ENCODE measurements at places on chromosomes 5 and 9.
A peak's percentile ranks its signal among the peaks of the same experiment; 100 is the strongest.

DNA sequence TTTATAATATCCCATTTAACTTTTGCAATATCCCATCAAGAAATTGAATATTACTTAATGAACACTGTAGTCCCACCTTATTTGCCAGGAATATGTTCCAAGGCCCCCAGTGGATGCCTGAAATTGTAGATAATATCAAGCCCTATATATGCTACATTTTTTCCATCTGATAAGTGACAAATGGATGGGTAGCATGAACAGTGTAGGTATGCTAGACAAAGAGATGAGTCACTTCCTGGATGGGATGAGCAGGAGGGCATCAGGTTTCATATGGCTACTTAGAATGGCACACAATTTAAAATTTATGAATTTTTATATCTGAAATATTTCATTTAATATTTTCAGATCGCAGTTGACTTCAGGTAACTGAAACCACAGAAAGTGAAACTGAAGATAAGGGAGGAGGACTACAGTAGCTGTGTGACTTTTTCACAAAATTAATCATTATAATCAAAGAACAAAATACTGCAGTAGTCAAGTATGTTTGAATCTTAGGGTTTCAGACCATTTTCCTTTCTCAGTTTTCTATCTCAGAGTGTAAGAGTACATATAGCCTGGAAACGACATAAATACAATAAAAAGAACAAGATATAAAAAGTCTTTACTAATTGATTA lies 636.4 kb upstream of the ARRDC3 start:
- no peak for DNase-seq

DNA sequence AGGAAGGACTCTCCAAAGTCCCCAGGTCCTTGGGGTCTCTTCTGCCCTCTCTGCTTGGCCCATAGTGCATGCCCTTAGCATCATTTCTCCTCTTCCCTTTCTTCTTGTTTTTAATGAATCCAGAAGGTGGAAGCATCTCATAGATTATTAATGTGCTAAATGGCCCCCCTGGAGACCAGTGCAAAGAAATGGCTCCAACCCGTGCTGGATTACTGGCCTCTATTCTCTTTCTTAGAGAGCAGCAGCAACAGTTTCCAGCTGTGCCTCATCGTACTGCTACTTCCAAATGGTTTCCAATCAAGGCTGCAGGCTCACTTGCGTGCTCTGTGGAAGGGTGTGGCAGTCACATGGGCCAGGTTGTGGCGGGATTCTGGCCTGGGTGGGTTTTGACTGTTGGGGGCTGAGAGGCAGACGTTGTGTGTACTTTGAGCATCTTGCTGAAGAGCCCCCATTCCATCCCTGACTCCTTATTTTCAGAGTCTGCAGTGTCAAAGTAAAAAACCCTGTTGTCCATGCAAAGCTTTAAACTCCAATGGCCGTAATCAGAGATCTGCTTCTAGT lies 139.7 kb downstream of the GABBR2 start:
- DNase-seq = no peak

- DNase-seq = no peak
Observed at GRCh38 chr5:75758116-75758515, 40.9 kb upstream of the POC5 start.

GRCh38 chr5:144198386-144198785 lies 27.7 kb downstream of the KCTD16 start:
- DNase-seq = no peak

DNA sequence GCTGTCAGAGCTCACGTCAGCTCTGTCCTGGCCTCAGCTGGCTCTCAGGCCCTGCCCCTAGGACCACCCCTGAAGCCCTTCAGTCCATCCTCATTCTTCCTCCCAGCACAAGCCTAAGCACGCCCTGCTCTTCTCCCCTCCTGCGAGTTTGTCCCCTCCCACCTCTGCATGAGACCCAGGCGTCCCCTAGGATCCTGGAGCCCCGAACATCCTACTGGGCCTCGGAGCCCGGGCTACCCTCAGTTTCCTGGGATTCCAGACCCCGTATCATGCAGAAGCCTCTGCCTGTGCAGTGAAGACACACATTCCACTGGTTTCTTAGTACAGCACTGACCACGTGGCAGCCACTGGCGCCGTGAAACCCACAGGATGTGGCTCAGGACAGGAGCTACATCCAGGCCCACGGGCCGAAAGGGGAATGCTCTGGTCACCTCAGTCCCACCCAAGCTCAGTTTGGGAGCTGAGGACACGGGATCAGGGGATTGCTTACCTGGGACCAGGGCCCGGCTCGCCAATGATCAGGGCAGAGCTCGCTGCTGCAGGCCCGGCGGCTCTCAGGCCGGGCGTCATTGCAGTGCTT lies 64.2 kb downstream of the ZNF354C start:
- no peak for DNase-seq

GRCh38 chr9:3502560-3503398 lies 23.0 kb downstream of the RFX3 start:
- DNase-seq = no peak

DNA sequence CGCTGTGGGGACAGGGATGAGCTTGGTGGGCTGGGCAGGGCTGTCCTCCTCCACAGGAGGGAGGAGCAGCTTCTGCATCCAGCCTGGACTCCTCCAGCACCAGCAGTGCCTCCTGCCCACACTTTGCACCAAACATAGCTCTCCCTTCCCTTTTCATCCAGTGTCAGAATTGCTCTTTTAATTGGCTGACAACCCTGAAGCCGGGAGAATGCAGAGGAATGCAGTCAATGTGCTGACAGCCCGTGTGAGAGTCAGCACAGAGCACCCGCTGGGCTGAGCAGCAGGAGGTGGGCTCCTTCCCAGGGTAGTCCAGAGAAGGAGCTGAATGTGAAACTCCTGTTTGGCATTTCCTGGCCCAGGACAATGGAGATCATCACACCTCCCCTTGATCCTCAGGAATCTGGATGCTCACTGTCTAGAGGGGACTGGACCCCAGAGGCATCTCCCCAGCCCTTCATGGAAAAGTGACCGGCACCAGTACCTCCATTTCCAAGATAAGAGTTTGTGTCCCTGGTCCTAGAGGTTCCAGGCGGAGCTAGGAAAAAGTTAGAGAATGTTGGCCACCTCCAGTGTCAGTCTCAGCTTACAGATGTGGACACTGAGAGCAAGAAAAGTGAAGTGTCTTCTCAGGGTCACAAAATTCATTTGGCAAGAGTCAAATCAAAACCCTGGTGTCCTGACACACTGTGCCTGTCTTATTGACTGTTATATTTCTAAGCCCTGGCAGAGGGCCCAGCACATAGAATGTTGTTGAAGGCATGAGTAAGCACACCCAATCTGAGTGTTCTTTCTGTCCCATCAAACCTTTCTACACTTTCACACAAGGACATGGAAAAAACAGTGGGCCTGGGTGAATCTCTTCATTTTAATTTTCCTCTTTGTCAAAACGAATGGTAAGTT lies 202.1 kb downstream of the SNX18 start:
- DNase-seq = no peak

DNA sequence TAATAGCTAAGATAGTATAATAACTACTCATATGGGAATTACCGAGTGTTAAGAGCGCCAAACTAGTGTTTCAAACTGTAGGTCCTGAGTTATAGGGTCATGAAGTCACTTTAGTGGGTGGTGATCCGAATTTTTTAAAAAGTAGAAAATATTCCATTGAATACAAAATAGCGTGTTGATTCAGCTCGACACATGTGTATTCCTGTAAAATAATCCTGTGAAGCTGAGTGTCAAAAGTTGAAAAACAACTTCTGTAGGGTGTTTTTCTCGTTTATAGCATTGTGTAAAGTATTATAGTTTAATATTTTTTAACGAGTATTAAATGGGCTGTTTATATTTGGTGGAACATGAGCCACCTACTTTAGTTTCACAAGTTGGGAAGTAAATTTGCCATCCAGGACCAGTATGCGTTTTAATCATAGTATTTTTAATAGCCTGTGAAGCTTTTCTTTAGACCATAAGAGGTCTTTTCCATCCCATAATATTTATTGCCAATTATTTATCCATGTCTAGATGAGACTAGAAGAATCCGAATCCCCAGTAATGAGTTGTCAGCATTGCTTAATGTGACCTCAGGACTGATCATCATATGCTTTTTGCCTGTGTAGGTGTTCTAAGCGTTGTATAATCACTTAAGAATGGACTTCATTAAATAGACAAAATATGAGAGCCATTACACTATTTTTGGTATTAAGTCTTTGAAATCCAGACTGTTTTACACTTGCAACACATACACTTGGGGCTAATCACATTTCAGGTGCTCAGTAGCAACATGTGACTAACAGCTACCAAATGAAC lies 84.1 kb downstream of the PTPDC1 start:
- no peak for DNase-seq

GRCh38 chr5:90703932-90704331 lies 145.3 kb downstream of the ADGRV1 start:
- DNase-seq = no peak

GRCh38 chr9:96187151-96187555 lies 114.8 kb downstream of the HSD17B3 start:
- DNase-seq = no peak

DNA sequence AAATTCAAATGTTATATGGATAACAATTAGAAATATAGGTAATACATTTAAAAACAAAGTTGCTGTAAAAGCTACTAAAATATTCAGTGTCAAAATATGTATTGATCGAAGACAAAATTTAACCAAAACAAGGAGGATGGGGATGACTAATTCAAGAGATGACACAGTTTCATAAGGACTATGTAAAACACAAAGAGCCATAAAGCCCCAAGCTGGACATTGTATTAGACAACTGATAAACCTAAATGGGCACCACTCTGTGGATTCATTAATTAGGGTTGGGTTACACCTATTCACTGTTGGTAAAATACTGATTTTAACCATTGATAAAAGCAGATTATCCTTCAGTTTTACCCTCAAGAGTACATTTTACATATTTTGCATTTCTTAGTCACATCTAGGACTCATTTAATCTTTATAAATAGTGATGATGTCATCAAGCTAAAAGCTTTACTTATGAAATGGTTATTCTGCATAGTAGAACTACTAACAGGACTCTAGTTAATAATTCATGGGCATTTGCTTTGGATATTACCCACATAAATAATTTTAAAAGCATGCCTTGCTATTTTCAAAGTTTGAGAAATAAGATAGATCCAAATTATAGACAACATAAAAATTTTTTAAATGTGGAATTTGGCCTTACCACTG lies 13.7 kb downstream of the TUT7 start:
- DNase-seq = no peak

- no peak for DNase-seq
Observed at GRCh38 chr5:150765799-150766169, 7.0 kb upstream of the DCTN4 start.

GRCh38 chr9:70525519-70525918 lies 111.1 kb upstream of the KLF9 start:
- DNase-seq = no peak

DNA sequence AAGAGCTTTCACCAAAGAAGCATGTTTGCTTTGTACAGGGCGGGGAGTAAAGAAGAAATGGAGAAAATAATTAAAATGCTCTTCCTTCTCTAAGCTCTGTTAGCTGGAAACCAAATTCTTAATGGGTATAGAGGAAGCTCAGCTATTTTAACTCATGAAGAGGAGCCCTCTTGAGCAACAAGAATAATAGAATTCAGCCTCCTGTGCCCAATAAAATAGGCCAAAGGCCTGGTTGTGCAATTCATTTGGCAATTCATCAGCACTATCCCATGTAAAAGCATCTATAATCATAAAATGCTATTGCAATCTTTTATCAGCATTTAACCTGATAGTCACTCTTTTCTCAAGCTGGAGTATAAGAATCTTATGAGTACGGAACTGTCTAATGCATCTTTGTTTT lies 133.6 kb upstream of the CDH6 start:
- DNase-seq = no peak

- peak; percentile 18 for DNase-seq
Observed at GRCh38 chr5:74919487-74919886, 53.3 kb upstream of the FAM169A start.

GRCh38 chr5:36719282-36719681 lies 112.9 kb downstream of the SLC1A3 start:
- DNase-seq = no peak

All from AG04450 (cell line).